ENCODE measurements at places on chromosomes 16 and 17. TPM values are rescaled to one million over a fixed set of nuclear protein-coding genes. Genes with fewer than 3 reads are reported as not detected.

GRCh38 chr17:8740486-8740885 is 4.2 kb downstream of the CCDC42 start:
- no peak for DNase-seq

DNA sequence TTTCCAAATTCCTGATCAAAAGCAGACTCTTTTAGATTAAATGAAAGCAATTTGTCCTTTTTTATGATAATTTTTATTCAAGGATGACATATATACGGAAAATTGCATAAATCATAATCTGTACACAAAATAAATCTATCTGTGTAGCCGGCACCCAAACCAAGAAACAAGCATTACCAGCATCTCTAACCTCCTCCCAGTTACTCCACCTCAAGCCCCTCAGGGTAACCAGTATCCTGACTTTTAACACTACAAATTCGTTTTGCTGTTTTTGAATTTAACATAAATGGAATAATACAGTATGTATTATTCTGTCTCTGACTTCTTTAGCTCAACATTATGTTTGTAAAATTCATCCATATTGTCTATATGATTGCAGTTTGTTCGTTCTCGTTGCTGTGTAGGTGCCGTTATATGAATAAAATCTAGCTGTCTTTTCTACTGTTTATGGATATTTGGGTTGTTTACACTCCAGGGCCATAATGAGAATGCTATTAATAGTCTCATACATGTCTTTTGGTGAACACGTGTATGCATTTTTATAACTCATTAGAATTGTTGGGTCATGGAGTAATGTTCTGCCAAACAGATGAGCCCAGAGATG is 1.0 kb downstream of the TEKT1 start:
- DNase-seq, result no peak

KRTAP17-1 gene
- not detected for total RNA-seq

DNA sequence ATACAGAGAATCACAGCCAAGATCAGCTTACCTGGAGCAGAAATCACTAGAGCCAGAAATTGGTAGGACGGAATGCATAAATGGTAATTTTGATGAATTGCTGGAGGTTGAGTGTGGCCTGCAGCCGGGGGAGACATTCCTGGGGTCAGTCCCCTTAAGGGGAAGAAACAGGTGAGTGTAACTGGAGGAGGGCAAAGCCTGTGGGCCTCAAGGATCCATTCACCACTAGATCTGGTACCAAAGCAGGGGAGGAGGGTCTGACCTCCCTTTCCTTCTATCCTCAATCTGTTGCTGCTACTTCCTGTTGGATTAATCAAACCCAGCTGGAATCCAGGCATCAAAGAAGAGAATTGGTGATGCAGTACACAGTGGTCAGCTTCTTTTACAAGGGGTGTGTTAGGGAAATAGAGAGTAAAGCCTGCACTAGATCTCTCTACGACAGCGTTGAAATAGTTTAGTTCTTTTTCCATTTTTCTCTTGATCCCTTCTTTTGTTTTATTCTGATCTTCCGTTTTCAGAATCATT is 8.6 kb upstream of the ABCA9 start:
- DNase-seq, result no peak

DNA sequence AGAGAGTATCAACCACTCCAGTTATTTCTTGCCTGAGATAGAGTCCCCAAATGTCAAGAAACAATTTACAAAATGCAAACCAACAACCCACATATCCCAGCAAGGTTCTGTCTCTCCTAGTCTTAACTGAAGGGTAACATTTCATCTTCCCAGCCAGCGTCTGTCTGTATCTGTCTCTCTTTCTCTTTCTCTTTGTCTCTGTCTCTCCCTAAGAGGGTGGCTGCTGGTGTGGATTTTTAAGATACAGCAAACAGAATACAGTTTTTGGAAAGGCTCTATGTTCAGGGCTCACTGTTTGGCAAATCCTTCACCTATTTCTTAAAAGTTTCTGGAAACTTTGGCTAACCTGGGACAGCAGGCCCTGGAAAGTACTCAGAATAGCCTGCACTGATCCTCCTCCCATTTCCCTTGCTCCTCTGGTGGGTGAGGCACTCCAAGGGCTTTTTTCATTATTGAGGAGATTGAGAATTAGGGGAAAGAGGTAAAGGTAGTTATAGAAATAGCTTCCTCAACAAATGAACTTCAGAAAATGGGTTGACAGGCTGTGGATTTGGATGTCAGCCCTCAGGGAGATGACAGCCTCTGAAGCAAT is 6.2 kb downstream of the HOXB4 start:
- DNase-seq, result no peak

GOSR1 gene
- total RNA-seq, result 68.0 TPM

GRCh38 chr17:64774888-64775540 is 112.9 kb upstream of the SMURF2 start:
- DNase-seq, result no peak

KCNH4 gene
- 1.5 TPM for total RNA-seq

DNA sequence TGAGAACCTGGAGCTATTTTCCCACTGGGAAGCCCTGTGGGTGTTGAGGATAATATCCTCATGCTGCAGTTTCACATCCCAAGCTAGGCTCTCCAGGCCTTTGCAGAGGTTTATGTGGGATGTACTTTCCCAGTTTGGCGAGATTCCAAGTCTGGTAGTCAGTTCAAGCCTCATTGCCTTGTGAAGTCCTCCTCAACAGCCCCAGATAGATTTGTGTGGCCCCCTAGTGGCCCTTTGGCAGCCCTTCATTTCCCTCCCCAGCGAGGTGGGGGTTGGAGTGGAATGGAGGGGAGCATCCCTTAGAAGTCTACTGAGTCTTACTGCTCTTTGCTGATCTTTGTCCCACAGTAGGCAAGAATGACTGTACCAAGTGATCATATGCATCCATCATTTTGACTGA is 137.9 kb downstream of the CDH11 start:
- DNase-seq, result no peak

GRCh38 chr17:11086646-11087340 is 154.2 kb upstream of the SHISA6 start:
- no peak for DNase-seq

DNA sequence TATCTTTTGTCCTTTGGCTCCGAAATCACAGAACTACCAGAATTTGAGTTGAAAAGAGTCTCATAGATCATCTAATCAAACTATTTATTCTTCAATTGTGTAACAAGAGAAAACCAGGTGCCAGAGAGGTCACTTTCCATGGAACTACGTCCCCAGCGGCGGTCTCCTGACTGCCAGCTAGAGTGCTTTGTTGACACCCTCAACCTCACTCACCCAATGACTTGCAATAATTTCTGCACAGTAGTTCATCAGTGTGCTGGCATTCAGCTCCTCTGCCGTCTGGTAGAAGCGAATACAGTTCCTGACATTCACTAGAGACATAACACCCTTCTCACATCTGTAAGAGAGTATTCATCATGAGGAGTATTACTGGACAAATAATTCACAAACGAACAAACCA is 54.2 kb downstream of the ANKFY1 start:
- DNase-seq, result no peak

GRCh38 chr17:21029036-21029435 is 13.8 kb downstream of the USP22 start:
- no peak for DNase-seq

All from Panc1 (cell line).